ENCODE measurements at places on chromosomes 11 and 22.
A peak's percentile ranks its signal among the peaks of the same experiment; 100 is the strongest.

DNA sequence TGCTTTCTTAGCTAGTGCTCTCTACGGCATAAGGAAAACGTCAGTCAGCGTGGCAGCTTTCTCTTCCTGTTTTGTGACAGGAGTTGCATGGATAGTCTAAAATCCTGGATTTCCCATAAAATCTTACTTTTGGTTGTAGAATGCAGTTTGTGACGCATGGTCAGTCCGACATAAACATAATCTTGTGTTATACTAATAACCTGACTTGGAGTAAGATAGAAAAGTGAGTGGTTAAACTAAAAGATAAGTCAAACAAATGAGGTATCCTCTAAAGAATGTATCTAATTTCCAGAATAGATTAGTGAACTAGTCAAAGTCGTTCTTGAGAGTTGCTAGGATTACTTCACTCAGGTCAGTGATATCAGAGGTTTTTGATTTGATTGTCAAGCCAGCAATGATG lies 157.6 kb downstream of the PGR start:
- no peak for DNase-seq

GRCh38 chr22:33519071-33519973 lies 401.0 kb downstream of the LARGE1 start:
- DNase-seq = no peak

DNA sequence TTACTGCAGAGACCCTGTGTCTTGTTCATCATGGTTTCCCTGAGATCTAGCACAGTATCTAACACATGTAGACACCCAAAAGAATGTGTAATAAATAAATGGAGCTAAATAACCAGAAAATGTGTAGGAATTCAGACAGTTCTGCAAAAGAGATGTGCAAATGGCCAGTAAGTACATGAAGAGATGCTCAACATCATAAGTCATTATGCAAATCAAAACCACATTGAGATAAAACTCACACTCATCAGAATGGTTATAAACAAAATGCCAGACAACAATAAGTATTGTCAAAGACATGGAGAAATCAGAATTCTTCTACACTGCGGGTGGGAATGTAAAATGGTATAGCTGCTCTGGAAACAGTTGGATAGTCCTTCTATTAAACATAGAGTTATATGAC lies 88.5 kb downstream of the RBFOX2 start:
- no peak for DNase-seq

- DNase-seq = no peak
Observed at GRCh38 chr22:37624017-37624365, 15.4 kb downstream of the GGA1 start.

DNA sequence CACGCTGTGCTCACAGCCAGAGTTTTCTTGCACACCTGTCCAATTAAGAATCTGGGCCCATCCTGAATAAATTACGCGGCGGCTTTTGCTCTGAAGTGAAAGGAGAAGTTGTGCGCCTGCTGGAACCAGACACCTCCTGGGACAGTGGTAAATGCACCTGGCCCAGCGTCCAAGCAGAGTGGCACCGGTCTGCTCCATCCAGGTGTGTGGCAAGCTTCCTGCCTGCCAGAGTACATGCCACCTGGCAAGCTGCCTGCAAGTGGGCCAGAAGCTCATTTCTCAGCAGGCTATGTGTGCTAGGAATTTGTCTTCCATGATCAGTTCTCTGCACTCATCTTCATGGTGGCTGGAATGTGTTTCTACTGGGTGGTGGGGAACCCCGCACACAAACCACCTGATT lies 660.6 kb downstream of the ETS1 start:
- peak; percentile 49 for DNase-seq

GRCh38 chr11:120517390-120517761 lies 5.8 kb downstream of the GRIK4 start:
- DNase-seq = no peak

- no peak for DNase-seq
Observed at GRCh38 chr22:45814198-45814597, 142.6 kb downstream of the ATXN10 start.

DNA sequence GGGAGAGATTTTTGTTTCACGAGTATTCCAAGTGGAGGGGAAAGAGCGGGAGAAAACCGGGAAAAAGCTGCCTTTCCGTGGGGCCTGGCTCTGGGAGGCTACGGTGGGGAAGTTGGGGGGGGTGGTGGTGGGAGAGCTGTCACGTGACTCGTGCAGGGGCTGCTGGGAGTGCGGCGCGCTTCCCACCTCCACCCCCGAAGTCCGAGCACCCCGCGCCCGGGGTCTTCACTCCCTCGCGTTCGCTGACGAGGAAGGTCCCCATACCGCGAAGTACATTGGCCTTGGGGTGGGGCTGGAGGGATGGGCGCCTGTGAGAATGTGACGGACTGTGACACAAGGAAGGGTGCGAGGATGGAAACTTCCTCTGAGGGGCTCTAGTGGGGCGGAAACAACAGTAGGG lies at the start of gene TEX12:
Gene TEX12, plus strand, starts transcription at position 228 of the 400 bp plus-strand sequence. CDS start 1,897 bp downstream, outside the sequence.
- DNase-seq = no peak

DNA sequence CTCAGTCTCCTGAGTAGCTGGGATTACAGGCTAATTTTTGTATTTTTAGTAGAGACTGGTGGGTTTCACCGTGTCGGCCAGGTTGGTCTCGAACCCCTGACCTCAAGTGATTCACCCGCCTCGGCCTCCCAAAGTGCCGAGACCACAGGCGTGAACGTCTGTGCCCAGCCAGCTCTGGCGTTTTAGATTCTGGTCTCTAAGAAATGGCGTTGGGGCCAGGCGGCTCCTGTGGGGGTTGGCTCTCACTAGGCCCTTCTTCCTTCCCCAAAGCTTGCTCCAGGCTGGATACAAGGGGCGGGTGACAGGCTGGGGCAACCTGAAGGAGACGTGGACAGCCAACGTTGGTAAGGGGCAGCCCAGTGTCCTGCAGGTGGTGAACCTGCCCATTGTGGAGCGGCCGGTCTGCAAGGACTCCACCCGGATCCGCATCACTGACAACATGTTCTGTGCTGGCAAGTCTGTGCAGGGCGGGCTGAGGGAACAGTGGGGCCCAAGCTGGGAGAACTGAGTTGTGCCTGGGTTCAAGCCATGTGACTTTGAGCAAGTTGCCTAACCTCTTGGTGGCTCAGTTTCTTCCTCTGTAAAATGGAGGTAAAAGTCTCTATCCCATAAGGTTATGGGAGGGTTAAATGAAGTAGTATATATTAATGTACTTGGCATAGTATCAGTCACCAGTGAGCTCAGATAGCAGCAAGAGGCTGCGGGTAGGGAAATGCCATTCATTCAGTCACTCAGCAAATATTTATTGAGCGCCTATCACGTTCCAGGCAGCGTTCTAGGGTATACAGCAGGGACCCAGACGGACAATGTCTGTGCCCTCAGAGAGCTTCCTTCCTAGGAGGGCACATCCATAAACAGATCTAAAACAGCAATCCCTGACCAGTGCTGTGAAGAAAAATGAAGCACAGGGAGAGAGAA lies 10.4 kb downstream of the F2 start:
- DNase-seq = no peak

DNA sequence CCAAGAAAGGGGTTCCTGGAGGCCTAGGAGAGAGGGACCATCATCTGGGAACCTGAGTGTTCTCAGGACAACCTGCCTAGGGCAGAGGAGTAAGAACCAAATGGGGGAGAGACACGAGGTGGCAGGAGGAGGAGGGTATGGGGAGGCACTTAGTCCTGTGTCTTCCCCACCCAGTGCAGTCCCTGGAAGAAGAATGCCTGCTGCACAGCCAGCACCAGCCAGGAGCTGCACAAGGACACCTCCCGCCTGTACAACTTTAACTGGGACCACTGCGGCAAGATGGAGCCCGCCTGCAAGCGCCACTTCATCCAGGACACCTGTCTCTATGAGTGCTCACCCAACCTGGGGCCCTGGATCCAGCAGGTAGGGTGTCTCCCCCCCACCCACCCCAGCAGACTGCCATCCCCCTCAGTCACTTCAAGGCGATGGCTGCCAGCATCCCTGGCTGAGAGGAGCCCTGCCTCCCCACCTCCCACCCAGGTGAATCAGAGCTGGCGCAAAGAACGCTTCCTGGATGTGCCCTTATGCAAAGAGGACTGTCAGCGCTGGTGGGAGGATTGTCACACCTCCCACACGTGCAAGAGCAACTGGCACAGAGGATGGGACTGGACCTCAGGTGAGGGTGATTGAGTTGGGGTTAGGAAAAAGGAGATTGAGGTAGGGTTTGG lies 3.7 kb upstream of the INPPL1 start:
- no peak for DNase-seq

GRCh38 chr11:7892840-7893254 lies 38.2 kb downstream of the OR10A6 start:
- DNase-seq = peak; percentile 27

DNA sequence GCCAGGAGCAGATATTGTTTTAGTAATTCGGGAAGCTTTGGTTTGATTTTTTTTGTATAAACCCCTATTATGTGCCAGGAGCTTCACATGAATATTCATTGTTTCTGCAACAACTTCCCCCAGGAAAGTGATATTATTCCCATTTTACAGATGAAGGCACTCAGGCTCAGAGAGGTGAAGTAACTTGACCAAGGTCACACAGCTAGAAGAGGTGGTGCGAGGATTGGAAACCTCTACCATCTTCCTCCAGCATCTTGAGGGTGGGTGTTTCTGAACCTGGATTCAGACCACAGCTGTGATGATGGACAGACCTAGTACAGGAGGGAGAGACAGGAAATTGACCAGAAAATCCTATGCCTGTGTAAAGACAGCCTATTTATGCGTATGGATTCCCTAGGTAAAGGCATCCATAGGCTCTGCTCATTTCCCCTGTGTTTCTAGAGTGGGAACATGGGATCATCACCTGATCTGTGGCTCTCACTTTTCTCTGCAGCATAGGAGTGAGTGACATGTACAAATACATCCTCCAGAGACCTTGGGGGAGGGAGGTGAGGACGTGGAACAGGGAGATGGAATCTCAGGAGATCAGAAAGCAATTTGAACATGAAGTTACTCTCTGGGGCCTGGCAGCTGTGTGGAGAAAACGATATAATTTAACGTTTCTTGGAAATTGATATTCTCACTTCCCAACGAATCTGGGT lies 81.4 kb downstream of the TSPAN18 start:
- no peak for DNase-seq

- no peak for DNase-seq
Observed at GRCh38 chr11:27696961-27697360, 3.3 kb downstream of the BDNF start.

GRCh38 chr22:43554259-43554636 lies 142.4 kb downstream of the MPPED1 start:
- DNase-seq = no peak

GRCh38 chr11:26762089-26762488 lies 40.2 kb upstream of the SLC5A12 start:
- DNase-seq = no peak

GRCh38 chr11:118135051-118135795 lies 17.4 kb downstream of the SCN4B start:
- DNase-seq = no peak

DNA sequence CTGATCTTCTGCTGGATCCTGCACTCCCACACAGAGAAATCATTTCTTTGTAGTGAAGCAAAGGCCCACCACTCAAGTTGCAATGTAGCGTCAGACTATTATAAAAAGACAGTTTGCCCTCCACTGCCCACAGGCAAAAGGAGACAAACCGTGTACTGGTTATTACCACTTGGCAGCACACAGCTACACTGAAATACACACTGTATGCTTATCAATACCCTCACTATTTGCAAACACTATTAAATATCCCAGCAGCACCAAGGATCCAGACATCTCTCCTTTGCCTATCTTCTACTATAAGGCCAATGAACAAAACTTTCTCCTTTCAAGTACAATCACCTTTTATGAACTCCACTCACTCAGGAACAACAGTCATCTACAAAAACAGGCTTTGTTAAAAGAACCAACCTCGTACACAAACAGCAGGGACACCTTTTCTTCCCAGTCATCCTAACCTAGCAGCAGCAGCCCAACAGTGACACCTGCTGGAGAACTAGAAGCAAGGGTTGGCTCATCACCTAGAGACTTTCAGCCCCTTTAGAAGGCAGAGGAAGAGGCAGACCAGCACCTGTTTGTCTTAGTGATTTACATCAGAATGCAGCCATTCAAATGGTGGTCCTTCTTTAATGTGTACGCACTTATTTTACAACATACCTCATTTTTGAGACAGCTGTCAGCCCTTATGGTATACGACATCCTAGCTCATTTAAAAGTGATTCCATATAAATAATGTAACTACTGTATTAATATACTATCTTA lies 56.1 kb downstream of the AMBRA1 start:
- peak; percentile 80 for DNase-seq

- no peak for DNase-seq
Observed at GRCh38 chr22:44256085-44256484, 56.7 kb downstream of the SHISAL1 start.

DNA sequence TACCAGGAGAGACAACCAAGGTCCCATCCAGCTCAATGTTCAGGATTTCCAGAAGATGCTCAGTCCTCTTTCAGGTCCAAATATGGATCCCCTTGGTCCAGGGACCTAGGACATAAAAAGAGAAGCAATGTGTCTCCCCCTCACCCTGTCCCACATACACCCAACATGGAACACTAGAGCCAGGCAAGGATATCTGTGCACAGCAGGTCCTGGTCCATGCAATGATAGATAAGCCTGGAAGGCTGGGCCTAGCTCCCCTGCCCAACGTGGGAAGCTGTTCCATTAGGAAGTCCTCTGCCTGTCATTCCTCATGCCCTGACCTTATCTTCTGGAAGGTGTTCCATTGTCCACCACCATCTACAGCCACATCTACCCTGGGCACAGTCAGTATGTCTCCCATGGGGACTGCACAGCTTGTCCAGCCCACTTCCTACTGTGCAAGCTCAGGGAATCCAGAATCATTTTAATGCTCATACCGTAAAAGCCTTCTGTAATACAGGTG lies 1434.8 kb downstream of the TBC1D22A start:
- DNase-seq = no peak

DNA sequence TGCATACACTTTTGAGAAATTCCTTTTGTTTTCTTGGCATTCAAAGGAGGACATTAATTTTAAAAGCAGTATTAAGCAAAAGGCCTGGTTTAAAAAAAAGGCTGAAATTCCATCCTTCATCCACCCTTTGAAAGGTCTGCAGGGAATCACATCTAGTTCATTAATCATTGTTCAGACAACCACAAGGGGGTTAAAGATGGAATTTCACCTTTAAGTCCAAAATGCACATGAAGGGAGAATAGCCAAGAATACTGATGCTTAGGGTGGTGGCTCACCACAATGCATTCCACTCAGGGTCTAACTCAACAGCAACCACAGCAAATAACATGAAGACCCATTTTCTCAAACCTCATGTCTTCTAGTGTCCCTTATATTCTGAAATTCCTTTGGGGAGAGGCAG lies 256.9 kb downstream of the CADM1 start:
- DNase-seq = no peak

GRCh38 chr22:28435982-28436381 lies 243.7 kb downstream of the TTC28 start:
- DNase-seq = no peak

Data from NCI-H774 (cell line).